ENCODE measurements at places on chromosomes 12 and 14. TPM values are rescaled to one million over a fixed set of nuclear protein-coding genes. Genes with fewer than 3 reads are reported as not detected.

DNA sequence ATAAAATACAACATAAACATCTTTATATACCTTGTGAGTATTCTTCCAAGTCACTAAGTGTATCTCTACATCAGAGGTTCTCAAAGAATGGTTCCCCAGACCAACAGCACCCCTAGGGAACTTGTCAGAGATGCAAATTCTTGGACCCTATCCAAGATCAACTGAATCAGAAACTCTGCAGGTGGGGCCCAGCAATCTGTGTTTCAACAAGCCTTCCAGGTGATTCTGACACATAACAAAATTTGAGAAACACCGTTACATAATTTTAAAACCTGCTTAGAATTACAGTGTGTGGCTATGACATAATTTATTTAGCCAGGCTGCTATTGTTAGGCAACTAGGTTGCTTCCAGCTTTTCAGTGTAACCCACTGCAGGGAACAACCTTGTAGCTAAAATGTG, 49.8 kb downstream of the NTN4 start:
- DNase-seq, result no peak

DNA sequence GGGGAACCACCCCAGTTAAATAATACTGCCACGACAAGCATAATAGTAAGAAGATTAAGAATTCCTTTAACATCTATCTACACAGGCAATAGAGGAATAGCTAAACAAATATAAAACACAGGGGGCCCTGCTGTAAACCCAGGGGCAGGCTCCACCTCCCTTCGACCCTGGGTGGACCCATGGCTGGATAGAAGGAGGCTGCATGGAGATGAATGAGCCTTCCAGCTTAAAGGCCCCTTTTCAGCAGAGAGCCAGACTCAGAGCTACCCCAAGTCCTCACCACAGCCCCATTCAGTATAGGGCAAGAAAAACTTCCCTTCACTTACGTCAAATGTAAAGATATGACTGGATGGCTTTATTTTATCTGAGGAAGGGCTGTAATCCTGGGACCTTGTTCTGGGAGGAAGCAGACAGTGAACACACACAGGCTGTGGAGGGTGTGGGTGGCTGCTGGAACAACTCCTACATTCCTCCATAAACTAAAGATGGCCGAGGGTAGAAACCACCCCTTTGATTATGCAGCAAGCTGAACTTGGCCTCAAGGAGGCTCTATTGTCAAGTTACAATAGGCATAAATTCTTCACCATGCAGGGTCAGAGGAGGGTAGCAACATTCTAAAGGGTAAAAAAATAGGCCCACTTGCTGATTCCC, 30.4 kb downstream of the NUAK1 start:
- DNase-seq, result no peak

DNA sequence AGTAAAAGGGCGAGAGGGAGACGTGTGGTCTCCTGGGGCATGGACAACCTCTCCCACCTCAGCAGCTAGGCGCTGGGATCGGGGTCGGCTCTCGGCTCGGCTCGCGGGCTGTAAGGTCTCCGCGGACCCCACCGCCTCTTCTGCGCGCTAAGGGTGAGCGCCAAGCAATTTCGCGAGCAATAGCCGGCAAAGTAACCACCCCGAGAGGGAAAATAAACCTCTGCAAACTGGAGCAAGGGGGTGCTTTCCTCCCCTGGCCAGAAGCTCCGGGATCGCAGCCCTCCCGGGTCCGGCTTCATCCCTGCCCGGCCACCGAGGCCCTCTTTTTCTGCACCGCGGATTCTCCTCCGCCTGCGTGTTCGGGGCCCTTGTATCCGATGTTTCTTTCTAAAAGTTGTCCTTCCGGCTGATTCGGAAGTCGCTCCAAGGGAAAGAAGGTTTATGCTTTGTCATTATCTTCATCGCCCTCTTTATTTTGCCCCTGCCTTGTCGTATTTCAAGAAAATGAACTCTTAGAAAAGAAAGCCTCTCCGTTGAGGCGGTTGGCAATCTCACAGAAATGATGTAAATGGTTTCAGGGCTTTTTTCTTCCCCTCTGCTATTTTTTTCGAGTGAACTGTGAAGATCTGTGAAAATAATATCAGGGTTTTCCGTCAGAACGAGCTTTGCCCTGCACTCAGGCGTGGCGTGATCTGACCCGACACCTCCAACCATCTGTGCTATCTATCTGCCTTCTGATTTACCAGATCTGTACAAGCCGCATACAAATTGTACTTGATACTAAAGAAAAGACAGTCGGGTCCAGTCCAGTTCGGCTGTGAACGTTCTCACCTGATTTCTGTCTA, 1.7 kb upstream of the SIX6 start:
- DNase-seq, result no peak

GRCh38 chr14:69073915-69074314, 79.0 kb downstream of the DCAF5 start:
- DNase-seq, result no peak

- DNase-seq, result no peak
Measured at GRCh38 chr12:23472329-23472971, 477.0 kb downstream of the SOX5 start.

Gene RNU4-1
- 4,499 TPM for total RNA-seq

DNA sequence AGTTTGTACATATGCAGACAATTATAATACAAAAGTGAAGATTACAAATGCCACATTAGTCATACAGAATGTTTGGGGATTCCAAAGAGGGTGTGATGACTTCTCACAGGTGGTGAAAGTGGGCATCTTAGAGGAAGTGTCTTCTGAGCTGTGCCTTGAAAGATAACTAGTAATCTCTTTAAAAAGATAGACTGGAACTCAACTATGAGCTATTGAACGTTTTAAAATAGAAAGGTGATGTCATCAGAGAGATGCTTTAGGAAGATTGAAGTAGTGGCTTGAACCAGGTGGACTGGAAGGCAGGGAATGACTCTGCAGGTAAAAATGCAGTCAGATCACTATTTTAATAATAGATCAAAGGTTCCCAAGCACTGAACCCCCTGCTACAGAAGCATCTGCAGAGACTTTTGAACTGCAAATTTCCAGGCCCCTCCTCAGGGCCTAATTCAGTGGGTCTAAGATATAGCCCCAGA, 50.3 kb downstream of the SYT1 start:
- no peak for DNase-seq

DNA sequence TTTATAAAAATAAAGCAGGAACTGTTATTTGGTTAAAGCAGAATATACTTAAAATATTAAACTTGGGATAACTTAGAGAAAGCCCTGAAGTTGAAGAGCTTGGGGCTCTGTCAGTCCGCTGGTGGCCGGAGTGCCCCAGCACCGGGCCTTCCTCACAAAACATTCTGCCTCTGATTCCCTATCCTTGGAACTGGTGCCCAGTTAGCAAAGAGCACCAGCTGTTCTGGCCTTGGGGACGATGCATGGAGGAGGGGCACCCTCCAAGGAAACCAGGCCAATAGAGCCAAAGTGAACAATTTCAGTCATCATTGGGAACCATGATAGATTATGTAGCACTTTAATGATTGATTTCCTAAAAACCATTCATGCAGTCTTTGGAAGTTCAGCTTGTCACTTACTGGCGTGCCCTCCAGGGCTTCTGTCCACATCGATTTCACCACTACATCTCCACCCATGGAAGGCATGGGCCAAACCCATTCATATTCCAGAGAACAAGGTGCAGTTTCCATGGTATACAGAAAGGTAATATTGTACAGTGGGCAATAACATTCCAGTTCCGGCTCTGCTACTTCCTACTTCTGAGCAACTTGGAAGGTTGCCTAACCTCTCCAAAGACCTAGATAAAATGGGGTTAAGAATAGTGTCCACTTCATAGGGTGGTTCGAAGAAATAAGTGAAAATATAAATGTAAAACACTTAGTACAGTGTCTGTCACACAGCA, 145.9 kb downstream of the ETV6 start:
- DNase-seq, result no peak

- DNase-seq, result no peak
Measured at GRCh38 chr14:104891664-104892530, 26.8 kb downstream of the CEP170B start.

DNA sequence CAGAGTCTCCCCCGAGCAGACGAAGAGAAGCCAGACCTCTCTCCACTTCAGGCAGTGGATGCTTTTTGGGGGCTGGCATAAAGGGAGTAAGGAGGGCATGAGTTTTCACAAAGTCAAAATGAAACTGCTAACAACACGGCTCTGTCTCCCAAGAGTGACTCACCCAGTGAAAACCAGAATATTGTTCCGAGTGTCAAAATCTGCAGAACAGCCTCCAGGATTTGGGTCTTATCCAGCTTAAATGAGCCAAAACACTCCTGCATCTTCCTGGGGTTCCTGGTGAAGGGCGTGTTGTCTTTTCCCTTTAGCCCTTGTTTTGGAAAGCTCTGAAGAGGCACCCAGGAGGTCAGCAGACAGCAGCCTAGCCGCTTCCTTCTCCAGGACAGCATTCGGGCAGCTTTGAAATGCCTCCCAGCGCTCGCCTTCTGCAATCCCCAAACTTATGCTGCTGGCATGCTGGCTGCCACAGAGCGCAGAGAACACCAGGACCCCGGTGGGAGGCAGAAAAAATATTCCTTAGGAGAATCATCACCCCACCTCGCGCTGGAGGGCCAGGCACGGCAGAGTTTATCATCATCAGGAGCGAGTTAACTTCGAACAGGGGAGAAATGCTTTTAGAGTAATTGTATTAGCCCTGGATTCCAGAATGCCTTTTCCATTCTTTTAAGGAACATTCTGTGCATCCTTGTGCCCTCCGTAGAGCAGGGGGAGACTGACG, 117.7 kb upstream of the NCOR2 start:
- peak; percentile 69 for DNase-seq
